ENCODE measurements at places on chromosomes 5 and 9.

DNA sequence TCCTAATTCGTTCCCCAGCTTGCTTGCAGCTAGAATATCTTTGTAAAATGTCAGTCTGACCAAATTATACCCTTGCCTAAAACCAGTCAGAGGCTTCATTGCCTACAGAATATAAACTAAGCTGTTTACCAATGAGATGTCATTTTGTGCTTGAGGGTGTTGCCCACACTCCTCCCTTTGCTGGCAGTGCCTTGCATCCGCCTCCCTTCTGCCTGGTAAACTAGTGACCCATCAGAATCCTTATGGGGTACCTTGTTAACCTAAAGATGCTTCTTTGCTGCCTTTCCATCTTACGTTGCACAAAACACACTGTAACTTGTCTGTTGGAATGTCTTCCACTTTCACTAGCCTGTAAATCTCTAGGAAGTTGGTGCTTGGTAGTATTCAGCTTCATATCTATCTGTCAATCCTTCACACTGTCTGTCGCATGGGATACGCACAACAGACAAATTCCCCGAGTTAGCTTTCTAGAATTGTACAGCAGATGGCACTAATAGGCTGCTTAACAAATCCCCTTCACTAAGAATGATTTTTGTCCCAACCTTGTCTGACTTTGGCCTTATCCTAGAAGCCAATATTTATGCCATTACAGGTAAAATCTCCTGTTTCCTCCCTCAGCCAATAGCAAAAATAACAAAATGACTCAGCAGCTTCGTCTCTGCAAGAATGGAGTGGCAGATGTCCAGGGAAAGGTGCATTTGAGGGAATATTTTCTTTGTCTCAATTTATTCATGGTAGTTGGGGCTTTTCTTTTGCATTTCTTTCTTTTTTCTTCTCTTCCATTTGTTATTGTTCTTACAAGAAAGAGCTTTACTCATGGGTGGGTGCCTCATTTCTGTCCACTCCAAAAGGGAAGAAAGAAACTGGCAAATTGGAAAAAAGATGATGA is 3.0 kb downstream of the NUDT2 start:
- DNase-seq: peak; percentile 16

DNA sequence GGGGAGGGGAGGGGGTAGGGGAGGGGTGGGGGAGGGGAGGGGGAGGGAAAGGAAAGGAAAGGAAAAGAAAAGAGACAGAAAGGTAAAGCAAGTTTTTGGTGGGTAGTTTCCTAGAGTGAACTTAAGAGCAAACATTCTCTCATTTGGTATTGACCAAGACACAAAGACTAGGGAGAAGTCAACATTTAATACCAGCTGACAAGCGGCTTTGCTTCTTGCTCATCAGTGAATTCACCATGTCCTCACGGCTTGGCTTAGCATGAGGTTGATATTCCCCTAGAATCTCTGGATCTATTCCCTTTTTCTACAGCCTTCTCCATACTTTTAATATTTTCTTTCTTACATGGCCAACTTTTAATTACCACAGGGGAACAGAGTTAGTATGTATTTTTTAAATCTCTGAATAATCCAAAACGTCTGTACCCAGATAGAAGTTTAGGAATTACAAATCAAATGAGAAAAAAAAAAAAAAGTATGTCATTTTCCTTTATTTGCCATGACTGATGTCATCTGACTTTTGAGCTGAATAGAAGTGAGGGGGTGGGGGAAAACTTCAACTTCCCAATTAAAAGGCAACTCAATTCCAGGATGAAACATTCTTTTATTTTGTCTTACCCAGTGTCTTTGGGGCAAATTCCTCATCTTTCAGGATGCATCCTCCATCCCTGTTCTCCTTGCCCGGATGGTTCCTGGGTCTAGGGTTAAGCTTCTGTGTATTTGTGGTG is 40.1 kb upstream of the GLIS3 start:
- DNase-seq: no peak

GRCh38 chr5:84014966-84015365 is 294.3 kb upstream of the HAPLN1 start:
- no peak for DNase-seq

DNA sequence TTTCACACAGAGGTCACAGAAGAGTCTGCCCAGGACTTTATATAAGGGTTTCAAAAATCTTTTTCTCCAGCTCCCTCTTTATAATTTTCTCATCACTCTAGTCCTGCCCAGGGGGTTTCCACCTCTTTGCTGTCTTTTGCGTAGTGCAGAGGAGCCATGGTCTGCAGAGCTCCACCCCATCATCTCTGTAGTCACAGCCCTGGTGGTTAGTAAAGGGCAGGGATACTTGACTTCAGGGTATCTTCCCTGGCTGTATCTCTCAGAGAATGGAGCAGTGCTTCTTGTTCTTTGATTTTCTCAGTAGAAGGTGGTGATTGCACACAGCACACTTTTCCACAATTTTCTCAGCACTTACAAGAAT is 900.6 kb upstream of the COX7C start:
- no peak for DNase-seq

GRCh38 chr9:34985311-34985899 is 4.1 kb upstream of the DNAJB5 start:
- peak; percentile 50 for DNase-seq

DNA sequence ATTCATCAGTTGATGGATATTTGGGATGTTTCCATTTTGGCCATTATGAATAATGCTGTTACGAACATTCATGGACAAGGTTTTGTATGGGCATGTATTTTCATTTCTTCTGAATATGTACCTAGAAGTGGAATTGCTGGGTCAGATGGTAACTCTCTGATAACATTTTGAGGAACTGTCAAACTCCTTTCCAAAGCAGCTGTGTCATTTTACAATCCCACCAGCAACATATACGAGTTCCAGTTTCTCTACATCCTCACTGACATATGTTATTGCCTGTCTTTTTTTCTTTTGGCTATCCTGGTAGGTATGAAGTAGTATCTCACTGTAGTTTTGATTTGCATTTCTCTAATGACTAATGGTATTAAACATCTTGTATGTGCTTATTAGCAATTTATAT is 86.7 kb downstream of the PRKACG start:
- no peak for DNase-seq

GRCh38 chr5:101806410-101806809 is 489.7 kb downstream of the SLCO4C1 start:
- no peak for DNase-seq

DNA sequence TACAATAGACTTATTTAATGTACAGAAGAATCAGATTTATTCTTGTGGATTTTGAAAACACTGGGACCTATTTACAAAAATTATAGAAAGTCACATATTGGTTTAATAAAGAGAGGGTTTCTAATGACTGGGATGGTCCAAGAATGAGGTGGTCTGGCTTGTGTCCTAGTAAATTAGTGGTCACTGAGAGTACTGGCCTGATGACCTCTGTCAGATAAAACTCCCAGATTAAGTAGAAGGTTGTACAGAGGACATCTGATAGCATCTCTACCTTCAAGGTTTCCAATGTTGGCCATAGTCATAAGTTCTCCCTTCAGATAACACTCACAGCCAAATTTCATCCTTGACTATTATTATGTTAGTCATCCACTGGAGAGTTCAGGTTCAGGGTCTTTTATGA is 692.9 kb downstream of the MTRR start:
- DNase-seq: no peak

- no peak for DNase-seq
Observed at GRCh38 chr5:117195076-117195475, 620.5 kb upstream of the SEMA6A start.

DNA sequence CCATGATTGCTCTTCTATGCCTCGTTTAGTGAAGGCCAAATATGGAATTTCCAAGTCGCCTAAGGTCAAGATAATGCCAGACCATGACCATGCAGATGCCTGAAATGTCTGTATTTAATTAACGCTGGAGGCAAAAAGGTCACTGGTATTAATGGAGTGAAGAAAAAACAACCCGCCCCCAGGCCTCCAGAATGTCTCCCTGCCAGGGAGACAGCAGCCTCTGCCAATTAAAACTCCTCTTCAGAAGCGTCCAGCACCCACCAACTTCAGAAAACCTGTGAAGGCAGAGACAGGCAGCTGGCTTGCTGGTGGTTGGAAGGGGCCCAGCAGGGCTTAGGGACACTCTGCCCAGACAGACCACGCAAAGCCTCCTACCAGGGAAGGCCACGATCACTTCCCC is 94.4 kb downstream of the VAV2 start:
- DNase-seq: no peak
